NCI-H1436 treated with DMSO at 0.1 percent for 48 hours (cell line): ENCODE measurements at places on chromosomes 3 and 15.

DNA sequence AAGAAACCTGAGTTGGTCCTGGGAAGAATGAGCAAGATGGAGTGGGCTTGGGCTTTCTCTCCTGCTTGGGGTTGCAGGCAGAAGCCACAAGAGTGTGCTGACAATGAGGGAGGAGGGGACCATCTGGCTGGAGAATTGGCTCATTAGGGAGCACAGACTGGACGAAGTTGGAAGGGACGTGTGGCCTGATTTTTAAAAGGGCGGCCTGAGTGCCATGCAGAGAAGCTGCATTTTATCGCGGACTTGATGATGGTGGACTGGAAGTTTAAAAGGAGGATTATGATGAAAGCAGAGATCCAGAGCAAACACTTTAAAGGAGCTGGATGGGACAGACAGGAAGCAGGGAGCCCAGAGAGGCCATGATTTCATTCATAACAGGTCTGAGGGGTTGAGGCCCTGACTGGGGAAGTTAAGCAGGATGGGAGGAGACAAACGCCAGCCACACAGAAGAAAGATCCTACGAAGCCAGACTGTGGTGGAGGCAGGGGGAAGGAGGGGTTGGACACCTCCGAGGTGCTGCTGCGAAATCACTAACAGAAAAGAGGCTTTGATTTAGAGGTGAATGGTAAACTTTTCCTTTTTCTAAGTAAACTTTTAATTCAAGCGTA, 23.6 kb downstream of the TLNRD1 start:
- no peak for DNase-seq

DNA sequence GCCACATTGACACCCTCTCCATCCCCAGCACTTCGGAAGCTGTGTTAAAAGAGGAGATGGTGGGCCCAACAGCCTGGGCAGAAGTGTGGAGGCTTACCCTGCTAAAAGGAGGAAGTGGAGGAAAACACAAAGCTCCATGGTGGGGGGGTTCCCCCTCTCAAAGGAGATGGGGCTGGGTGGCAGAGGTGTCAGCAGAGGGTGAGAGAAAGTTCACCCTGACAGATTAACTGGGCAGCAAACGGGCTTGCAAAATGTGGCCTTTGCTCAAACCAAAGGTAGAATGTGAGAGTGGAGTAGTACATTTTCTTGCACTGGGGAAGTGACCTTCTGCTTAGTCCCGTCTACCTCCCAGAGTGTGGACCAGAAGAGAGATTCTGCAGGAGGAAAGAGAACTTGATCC, 44.7 kb downstream of the MYO1E start:
- no peak for DNase-seq

GRCh38 chr3:55006244-55006676, 78.4 kb upstream of the LRTM1 start:
- DNase-seq: no peak

DNA sequence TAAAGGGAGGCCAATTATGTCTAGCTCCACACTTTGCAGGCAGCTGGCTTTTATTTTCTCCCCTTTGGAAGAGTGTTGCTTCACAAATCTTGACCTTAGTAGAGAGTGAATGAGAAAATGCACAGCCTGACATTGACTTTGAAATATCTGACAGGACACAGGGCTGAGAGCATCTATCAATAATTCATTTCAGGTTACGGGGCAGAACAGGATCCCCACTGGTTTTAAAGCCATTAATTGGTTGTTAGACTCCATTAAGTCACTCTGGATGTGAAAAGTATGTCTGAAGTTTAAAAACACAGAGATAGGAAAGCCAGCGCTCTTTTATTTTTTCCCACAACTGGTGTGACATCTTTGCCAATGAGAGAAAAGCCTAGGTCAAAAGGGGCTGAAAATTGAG, 251.9 kb upstream of the TMC3 start:
- no peak for DNase-seq
